ENCODE measurements at places on chromosomes 13 and 19.

- no peak for DNase-seq
These were observed 3.8 kb upstream of the MAP2K7 start for GRCh38 chr19:7899751-7900378.

DNA sequence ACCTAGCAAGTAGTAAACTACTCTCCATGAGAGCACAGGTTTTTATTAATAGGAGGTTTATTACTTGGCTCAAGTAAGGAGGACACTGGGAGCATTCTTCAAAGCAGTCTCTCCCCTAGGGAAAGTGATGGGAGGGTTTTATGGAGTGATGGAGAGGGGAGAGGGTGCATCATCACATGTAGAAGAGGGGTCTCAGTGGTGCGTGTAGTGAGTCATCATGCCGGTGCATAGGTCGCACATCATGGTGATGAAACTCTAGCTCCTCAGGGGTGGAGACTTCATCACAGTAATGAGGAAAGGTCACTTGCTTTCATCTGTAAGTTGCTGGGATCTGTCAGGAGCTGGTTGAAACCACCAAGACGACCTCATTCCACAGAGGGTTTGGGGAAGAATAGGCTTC, 210.8 kb upstream of the UBL3 start:
- no peak for DNase-seq

- DNase-seq: no peak
These were observed 6.7 kb downstream of the NANOS3 start for GRCh38 chr19:13883516-13884064.

- DNase-seq: no peak
These were observed 8.2 kb upstream of the ZNF77 start for GRCh38 chr19:2952953-2953481.

DNA sequence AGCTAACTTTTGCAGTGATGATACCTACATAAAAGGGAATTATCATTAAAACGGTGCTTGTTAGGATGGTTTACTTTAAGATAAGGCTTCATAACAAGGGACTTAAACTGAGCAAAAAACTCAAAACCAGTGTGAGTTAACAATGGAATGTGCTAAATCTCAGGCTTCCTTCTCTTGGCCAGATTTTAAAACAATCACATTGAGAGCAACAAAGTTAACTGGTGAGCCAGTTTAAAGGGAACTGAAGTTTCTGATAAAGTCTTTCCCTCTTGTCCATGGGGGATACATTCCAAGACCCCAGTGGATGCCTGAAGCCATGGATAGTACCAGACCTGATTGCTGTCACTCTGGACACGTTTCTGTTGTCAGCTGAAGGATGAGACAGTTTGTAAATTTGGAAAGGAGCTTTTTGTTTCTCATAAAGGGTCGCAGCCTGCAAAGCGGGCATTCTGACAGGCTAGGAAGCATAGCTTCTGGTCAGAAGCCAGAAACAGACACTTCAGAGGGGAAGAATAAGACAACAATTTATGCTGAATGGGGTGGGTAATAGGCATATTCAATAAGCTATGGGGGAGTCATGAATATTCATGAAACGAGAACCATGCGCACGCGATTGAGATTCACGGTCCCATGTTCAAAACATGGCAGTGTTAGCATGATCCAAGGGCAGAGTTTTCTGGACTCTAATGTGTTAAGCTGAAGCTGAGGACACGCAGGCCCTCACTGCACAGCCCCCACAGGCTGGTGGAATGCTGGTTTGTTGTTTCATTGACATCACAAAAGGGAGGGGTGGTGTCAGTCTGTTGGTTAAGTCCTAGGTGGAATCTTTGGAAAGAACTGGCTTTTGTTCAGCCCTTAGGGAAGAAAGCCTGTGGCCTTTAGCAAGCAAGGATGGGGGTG, 150.6 kb upstream of the RNF113B start:
- no peak for DNase-seq

DNA sequence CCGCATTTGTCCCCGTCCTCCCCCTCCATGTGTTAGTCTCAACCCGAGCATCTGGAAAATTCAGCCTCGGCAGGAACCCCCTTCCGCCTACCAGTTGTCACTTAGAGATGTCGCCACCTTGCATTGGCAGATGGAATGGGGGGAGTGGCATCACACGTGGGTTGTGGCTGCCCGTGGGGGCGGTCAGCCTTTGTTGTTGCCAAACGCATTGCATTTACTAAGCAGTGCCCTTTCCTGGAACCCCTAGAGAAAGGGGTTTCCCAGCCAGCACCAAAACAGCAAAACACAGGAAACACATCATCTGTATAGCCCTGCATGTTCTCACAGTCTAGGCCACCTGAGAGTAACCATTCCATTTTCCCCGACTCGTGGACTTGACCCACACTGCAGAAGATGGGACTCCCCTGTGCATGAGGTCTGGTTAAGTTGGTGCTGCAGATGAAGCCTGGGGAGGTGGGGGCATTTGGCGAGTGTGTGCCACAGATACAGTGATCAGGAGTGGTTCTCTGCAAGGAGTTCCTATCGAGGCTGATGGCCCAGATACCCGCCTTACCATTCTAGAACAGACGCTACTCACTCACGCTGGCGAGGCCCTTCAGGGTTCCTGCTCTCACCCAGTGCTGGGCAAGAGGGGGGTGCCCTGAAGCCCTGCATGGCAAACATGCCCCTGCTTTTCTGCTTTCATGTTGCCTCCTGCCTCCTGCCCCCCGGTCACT, 38.3 kb downstream of the TMED1 start:
- DNase-seq: peak; percentile 94

- no peak for DNase-seq
These were observed 86.6 kb downstream of the STK24 start for GRCh38 chr13:98490195-98490836.

DNA sequence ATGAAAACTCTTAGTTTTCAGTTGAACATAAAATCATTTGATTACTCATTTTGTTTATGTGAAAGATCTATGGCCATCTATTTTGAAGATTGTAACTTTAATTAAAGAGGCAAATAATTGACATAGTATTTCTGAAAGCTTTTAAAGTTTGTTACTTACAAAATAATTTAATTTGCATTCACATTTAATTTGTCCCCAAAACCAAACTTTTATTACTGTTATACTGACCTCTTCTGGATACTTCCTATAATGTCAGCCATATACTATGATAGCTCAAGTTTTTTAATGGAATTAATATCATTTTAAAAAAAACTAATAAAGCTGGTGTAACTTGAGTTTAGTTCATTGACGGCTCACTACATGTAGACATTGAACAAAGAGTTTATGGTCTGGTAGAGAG, 4.9 kb upstream of the SGCG start:
- DNase-seq: no peak

DNA sequence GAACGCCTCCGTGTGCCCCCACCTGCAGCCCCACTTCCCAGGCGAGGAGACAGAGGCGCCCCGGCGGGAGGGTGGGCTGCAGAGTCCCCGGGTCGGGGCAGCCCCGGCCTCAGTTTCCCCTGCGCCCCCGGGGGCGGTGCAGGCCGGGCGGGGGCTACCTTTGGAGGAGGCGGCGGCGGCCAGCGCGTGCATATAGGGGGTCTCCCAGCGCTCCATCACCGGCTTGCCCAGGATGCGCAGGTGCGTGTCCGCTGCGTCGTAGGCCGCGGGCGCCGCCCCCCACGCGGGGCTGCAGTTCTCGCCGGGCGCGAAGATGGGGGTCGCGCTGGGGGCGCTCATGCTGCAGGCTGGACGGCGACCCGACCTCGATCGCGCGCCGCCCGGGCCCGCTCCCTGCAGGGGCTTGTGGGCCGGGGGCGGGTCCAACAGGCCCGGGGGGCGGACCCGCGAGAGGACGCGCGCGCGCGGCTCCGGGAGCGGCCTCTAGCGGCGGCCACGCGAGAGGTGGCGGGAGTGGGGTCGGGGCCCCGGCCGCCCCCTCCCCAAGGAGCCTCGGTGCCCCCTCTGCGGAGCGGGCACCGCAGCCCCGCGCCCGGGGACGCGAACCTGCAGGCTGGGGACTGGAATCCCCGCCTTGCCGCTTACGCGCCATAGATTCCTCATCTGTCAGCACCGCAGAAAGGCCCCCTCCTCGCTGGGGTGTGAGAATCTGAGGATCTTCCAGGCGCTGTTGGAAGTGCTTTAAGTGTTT, at the start of gene GAMT:
Gene GAMT, minus strand, starts transcription at position 405 of the 751 bp plus-strand sequence. Its CDS starts 66 bp downstream, at position 339.
- peak; percentile 62 for DNase-seq

GRCh38 chr13:35162420-35162819, 220.3 kb downstream of the NBEA start:
- DNase-seq: no peak

DNA sequence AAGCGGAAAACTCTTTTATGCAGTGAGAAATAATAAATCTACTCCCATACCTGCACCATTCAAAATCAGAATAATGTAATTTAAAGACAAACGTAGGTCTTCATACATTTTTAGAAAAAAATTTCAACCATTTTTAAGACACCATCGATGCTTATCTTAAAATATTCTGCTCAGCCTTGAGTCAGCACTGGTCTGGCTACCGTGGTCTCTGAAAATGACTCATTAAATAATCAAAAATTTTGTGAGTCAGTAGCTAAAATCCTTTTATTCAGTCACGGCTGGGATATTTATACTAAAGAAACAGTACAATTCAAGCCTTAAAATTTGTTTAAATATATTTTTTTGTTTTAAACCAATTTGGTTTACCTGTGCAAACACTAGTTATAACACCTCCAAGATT, 2862.8 kb upstream of the PCDH20 start:
- no peak for DNase-seq

- DNase-seq: no peak
These were observed 202.5 kb upstream of the RFC3 start for GRCh38 chr13:33615436-33615835.

DNA sequence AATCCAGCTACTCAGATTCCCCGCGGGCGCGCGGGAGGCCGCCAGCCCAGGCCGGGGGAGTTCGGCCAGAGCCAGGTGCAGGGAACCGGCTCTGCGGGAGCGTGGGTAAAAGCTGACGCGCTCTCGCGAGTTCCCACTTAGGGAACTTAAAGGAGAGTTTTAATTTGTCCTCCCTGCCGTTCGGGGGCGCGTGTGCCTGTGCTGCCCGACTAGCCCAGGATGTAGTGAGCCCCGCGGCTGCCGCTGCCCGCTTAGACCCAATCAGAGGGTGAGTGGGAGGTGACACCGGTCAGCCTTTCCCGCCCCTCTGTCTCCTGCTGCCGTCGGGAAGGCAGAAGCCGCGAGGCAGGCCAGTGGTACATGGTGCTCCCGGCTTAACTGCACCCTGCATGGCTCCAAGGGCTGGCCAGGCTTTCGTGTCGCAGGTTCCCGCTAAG, 36.0 kb upstream of the NEK3 start:
- peak; percentile 73 for DNase-seq

- DNase-seq: no peak
These were observed 6.4 kb downstream of the YIPF2 start for GRCh38 chr19:10921910-10922637.

DNA sequence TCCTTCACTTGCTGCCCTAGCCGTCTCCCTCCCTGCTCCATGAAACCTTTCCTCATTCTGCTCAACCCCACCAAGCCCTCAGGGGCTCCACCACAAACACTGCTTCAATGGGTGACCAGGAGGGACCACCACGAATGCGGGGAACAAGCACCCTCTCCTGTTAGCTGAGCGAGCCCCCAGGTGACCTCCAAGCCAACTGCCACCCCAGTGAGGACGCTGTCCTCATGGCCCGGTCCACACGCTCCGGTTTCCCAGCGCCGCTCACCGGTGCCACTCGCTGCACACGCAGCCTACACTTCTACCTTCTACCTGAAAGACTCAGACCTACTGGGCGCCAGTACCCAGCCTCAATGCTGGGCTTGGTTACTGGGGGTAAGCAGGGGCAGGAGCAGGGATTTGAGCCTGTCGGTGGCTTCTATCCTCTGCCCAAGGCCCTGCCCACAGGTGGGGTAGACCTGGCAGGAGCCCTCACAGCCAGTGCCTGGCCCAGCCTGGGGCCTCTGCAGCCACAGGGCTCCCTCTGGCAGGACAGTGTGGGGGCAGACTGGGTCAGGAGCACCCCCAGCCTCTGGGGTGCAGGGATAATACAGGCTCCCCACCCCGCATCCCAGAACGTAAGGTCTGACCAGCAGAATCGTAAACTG, 704 bp upstream of the TMEM86B start:
- no peak for DNase-seq

DNA sequence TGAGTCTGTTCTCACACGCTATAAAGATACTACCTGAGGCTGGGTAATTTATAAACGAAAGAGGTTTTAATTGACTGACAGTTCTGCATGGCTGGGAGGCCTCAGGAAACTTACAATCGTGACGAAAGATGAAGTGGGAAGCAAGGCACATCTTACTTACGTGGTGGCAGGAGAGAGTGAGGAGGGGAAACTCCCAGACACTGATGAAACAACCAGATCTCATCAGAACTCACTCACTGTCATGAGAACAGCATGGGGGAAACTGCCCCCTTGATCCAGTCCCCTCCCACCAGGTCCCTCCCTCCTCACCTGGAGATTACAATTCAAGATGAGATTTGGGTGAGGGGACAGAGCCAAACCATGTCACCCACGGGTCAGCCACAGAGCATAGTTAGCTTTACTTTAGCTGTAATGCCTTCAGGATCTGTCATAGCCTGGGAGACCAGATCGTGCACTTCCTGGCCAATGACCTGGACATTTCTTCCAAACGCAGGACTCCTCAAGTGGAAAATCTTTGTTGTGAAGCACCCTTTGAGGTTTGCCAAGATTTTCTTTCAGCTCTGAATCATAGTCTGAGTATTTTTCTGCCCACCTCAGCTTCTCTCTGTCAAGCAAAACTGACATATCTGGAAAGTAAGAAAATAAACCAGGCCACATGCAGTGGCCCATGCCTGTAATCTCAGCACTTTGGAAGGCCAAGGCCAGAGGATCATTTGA, 25.2 kb upstream of the HIF3A start:
- no peak for DNase-seq

DNA sequence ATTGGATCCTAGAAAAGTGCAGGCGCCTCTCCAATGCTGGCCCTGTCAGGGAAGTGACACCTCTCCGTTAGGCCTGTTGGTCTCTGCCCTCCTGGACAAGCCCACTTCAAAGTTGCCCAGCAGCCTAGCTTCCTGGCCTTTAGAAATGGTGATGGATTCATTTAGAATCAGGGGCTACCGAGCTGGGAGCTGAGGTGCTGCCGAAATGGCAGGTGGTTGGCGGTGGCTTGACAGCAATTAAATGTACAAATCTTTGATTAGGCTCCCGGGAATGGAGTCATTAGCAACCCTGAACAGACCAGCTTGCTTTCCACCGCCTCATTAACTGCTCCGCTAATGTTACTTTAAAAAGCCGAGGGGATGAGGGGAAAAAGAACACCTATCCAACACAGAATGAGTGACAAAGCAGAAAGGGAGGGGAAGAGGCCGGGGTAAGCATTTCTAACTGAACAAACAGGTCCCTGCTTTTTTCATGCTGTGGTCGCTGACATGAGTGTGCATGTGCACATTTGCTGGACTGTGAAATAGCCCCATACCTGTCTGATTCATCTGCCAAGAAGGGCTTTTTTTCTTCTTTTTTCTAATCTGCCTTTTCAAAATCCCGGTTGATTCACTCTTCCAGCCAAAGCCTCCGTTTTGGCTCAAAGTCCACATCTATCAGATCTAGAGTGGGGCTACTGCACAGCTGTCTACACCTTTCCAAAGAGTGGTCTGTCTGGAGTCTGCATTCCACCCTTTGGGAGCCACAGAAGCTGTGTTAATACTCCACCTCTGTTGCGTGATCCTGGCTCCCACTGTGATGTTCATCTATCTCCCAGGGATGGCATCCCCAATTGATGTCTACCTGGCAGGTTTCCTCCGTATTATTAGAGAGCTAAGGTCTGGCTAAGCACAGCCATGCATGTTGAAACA, 431.9 kb downstream of the COG6 start:
- no peak for DNase-seq

Measured in CD4-positive, alpha-beta T cell treated with Interleukin-10 for 1 hour (primary cell).